Right ventricle myocardium superior (tissue), 1 donor: ENCODE measurements at places on chromosomes 16 and 17. TPM values are rescaled to one million over a fixed set of nuclear protein-coding genes. Genes with fewer than 3 reads are reported as not detected.

Gene SMIM36
- total RNA-seq, result not detected

Gene HOXB3
- 1.6 TPM for total RNA-seq

Gene VAT1L
- 13.7 TPM for total RNA-seq

Gene AIPL1
- not detected for total RNA-seq

Gene ATP2A3
- 6.0 TPM for total RNA-seq

Gene G6PC1
- total RNA-seq, result not detected

Gene TMEM208
- total RNA-seq, result 11.0 TPM

Gene CPHXL2
- total RNA-seq, result not detected

Gene HEATR9
- not detected for total RNA-seq

Gene PRCD
- 4.0 TPM for total RNA-seq

Gene KRT32
- not detected for total RNA-seq

Gene GNG13
- not detected for total RNA-seq

Gene NPTX1
- not detected for total RNA-seq

Gene RDM1
- not detected for total RNA-seq

Gene BCO1
- not detected for total RNA-seq

Gene KRTAP4-3
- not detected for total RNA-seq

Gene TXNL4B
- total RNA-seq, result 6.9 TPM
